ENCODE measurements at places on chromosomes 5 and 9. TPM values are rescaled to one million over a fixed set of nuclear protein-coding genes. Genes with fewer than 3 reads are reported as not detected.

Gene ITK
- total RNA-seq, result 0.43 TPM

Gene CCDC187
- 0.01 TPM for total RNA-seq

Gene DBH
- not detected for total RNA-seq

Gene WNT8A
- total RNA-seq, result not detected

Gene DPYSL3
- total RNA-seq, result 24.6 TPM

Gene TSLP
- not detected for total RNA-seq

Gene PRRX2
- total RNA-seq, result 5.6 TPM

Gene PGM5
- not detected for total RNA-seq

Gene DELE1
- total RNA-seq, result 47.4 TPM

Gene RMRP
- 4.7 TPM for total RNA-seq

Gene ADGRD2
- total RNA-seq, result not detected

Gene NR2F1-AS1
- total RNA-seq, result 2.6 TPM

Gene NUTM2G
- total RNA-seq, result not detected

Gene LCNL1
- total RNA-seq, result 0.10 TPM

Gene SPATA24
- 4.7 TPM for total RNA-seq

Gene WDR31
- total RNA-seq, result 1.6 TPM

Gene LHX3
- total RNA-seq, result 0.05 TPM

Gene GABRB2
- not detected for total RNA-seq

Gene LECT2
- not detected for total RNA-seq

Gene GABBR2
- 0.28 TPM for total RNA-seq

Gene FBN2
- 15.6 TPM for total RNA-seq

Gene GPX3
- 20.3 TPM for total RNA-seq

Gene GRIA1
- total RNA-seq, result not detected

Gene TTC23L
- total RNA-seq, result 0.21 TPM

Gene CNTNAP3
- total RNA-seq, result 12.3 TPM

Gene ZFP37
- total RNA-seq, result 1.7 TPM

Gene INSL6
- not detected for total RNA-seq

Gene SPATA31C1
- total RNA-seq, result not detected

Gene RAI14
- 62.4 TPM for total RNA-seq

Gene SPATA31E1
- not detected for total RNA-seq

Gene NEUROG1
- not detected for total RNA-seq

Gene SLC45A2
- not detected for total RNA-seq

Gene PPP3R2
- not detected for total RNA-seq

Gene TPPP
- 5.4 TPM for total RNA-seq

Gene GABRP
- total RNA-seq, result not detected

Gene ADAMTS6
- 0.15 TPM for total RNA-seq

Gene INSL4
- 17.1 TPM for total RNA-seq

Gene GRIN1
- total RNA-seq, result 0.21 TPM

Gene CD72
- 0.39 TPM for total RNA-seq
